Activated CD4-positive, alpha-beta T cell treated with anti-CD3 and anti-CD28 coated beads for 4 hours (primary cell): ENCODE measurements at places on chromosomes 4 and X.

DNA sequence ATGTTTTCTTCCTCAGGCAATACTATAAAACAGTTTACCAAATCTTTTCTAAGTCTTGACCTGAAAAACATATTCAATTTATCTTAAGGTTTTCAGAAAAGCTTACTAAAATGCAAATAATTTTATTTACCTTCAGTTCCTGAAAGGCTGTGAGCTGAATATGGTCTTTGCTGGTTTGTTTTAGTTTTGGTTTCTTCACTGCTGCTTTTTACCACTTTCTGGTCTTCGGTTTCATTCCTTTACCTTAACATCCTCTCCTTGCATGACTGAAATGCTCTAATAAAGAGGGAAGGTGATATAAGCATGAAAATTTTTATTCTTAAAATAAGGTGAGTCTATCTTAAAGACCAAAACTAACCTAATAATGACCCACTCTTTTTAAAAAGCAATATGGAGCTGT lies 97.1 kb upstream of the NRK start:
- DNase-seq, result no peak

DNA sequence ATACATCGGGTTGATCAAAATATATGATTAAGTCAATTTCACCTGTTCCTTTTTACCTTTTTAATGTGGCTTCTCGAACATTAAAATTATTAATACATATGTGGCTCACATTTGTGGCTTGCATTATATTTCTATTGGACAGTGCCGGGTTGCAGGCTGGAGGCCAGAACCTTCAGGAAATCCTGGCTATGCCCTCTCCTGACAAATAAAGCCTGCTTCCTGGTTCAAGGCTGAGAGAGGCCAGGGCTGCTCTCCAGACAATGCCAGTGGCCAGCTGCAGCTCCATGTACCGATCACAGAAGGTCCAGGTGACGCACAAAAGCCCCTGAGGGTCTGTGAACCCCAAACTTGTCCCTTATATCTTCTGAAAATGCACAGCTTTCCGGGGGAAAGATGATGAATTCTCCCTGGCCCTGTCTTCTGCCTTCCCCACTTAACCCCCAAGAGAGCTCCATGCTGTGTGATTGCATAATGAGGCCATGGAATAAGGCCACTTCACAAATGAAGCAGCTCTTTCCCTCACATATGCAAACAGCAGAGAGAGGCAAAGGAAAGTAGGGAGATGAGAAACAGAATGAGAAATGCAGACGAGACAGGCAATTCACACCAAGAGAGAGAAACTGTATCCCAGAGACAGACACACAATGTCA lies 241.2 kb downstream of the BCOR start:
- DNase-seq, result no peak

DNA sequence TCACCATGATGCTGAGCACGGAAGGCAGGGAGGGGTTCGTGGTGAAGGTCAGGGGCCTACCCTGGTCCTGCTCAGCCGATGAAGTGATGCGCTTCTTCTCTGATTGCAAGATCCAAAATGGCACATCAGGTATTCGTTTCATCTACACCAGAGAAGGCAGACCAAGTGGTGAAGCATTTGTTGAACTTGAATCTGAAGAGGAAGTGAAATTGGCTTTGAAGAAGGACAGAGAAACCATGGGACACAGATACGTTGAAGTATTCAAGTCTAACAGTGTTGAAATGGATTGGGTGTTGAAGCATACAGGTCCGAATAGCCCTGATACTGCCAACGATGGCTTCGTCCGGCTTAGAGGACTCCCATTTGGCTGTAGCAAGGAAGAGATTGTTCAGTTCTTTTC lies 4.0 kb downstream of the HNRNPH2 start:
- no peak for DNase-seq

DNA sequence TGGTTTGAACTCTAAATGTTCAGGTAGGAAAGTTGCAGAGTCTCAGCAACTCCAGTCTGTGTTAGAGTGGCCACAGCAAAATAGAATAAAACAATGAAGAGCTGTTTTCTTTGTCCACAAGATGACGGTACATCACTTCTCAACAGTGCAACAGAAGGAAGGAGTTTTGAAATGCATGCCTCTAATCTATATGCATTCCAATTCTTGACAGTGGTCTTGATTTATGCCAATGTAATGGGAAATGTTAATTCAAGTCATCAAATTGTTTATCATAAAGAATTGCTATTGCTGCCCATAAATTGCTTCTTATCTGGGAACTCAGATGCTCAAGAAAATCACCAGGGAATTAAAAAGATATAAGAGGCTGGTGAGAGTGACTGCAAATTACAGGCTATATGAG lies 195.5 kb upstream of the PRPS2 start:
- no peak for DNase-seq

- no peak for DNase-seq
Observed at GRCh38 chr4:10123227-10124101, 6.9 kb upstream of the WDR1 start.

DNA sequence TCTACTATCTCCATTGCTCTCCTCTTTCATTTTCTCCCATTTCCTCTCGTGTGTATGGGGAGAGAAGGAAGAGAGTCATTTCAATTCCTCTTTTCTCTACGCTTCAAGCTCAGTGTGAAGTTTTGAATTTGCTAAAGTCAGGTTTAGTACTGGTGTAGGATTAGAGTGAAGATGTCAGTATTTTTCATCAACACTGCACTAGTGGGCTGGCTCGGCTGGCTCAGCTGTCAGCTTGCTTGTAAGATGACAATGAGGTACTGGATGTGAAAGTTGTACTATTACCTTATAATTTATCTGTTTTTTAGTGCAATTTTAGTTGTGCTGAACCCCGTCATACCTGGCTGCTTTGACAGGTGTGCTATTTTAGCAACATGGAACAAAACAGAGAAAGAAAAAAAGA lies 2.1 kb upstream of the SH2D1A start:
- no peak for DNase-seq

DNA sequence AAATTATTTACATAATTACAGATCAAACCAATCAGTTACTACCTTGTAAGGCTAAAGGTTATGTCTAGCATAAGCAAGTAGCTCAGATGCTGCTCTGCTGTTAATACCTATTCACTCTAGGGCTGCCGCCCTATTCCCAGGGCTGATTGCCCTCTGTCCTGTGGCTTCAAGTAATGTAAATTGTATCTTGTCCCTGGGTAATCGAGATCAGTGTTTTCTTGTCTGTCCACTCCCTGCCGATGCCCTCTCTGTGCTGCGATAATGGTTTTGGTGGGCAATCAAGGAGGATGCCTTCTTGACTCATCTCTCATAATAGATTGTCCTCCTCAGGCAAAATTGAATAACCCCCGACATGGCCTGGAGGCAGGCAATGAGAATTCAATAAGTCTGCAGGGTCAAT lies 641.0 kb upstream of the PITX2 start:
- DNase-seq, result no peak
